ENCODE measurements at places on chromosomes 3 and 15.

GRCh38 chr15:53197426-53197839 is 407.3 kb upstream of the ONECUT1 start:
- peak; percentile 59 for DNase-seq

- no peak for DNase-seq
Measured at GRCh38 chr15:79290642-79291275, 8.2 kb downstream of the ANKRD34C start.

DNA sequence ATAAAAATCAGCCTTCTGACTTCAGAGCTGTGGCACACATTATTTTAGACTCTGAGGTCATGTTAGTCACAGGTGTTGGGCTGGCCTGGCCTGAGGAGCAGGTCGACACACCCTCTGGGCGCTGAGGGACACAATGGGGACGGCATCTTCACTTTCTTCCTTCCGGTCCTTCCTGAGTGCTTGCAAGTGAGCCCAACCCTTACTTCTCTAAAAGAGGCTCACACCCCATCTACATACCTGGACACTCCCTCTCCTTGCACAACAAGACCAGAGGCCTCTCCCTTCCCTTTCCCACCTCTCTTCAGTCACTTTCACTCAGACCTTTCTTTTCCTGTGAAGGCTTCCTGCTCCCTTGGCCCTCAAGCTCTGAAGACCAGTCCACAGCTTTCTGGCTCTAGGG is 85.4 kb downstream of the XXYLT1 start:
- DNase-seq = no peak

GRCh38 chr3:124621498-124621897 is 108.8 kb upstream of the UMPS start:
- DNase-seq = no peak

- DNase-seq = no peak
Measured at GRCh38 chr3:155241579-155241978, 51.9 kb downstream of the STRIT1 start.

GRCh38 chr15:34652726-34653033 is 69.2 kb upstream of the GOLGA8B start:
- no peak for DNase-seq
